Neural progenitor cell (in vitro differentiated cells): ENCODE measurements at places on chromosomes 16 and 17.

DNA sequence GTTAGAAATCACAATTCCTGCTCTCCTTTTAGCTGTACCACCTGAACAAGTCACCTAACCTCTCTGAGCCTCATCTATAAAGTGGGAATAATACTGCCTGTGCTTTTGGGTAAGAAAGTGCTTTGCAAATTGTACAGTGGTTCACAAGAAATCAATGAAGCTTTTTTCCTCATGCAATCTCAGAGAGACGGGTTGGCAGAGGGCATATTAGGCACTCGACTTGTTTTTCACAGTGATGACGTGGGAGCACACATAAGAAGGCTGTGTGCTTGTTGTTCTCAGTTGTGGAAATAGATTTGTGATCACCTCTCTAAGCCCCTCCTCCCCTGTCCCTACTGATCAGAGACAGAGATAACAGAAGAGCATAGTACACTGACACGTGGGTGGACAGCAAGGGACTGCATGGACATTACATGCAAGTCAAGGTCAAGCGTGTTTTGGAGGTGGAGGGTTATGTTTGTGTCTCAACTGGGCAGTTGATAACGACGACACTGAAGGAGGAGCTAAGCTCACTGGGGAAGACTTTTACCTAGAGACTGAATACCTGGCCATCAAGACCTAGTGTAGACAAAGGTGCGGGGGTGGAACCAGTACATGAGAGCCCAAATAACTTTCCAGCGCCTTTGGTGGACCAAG is 1.7 kb upstream of the GPT2 start:
- no peak for DNase-seq

GRCh38 chr16:70675851-70676513 is 9.9 kb downstream of the MTSS2 start:
- DNase-seq = no peak

- no peak for DNase-seq
These were observed 13.5 kb downstream of the CACNA1G start for GRCh38 chr17:50573866-50574611.

GRCh38 chr16:77335652-77336234 is 99.1 kb downstream of the ADAMTS18 start:
- peak; percentile 6 for DNase-seq

GRCh38 chr16:3609895-3610697 is 1.3 kb downstream of the SLX4 start:
- no peak for DNase-seq

- DNase-seq = no peak
These were observed 715.7 kb upstream of the SOX9 start for GRCh38 chr17:71405101-71405500.
